ENCODE measurements at places on chromosomes 5 and 9. TPM values are rescaled to one million over a fixed set of nuclear protein-coding genes. Genes with fewer than 3 reads are reported as not detected.

Gene LTC4S
- 0.80 TPM for total RNA-seq

Gene SPINK4
- not detected for total RNA-seq

DNA sequence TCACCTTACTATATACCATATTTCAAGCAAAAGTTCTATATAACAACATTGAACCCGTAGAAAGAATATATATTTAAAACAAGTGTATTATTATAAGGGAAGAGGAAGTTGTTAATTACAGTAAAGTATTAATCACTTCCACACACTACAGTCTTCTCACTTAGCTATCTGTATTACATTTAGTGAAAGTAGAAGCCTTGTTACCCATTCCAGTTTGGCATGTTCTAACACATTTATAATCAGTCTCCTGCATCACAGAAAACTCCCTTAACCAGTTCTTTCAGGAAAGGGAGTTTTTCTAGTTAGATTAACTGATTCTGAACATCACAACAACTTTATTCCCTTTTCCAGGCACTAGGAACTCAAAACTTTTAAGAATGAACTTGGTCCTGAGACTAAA is 6.9 kb downstream of the RAB14 start:
- peak; percentile 28 for DNase-seq

DNA sequence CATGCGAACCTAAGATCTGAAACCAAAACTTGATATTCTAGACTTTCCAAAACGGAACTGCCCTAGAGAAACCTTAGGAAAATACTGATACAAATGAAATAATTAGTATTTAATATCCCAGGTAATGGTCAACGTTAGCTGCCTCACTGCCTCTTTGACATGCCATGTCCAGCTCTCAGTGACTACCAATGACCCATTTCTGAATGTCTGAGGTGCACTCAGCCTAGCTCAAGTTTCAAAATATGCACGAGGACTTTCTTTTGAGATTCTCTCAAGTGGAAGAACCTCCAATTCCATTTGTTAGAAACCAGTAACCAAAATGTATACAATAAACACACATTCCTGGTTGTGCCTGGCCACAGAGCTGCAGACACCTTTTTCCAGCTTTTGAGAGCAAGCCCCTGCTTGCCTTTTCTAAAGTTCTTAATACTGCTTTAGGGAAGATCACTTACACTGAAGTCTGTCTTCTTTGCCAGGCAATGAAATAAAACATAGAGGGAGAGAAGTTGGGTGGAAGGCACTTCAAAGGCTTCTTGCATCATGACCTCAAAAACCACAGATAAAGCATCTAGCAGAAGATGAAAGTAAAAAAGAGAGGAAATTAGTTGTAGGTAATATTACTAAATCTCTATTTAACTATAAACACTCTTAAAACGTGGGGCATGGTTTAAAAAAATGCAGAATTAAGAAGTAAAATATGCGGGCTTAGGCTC is 87.9 kb downstream of the MRPS27 start:
- DNase-seq: no peak

GRCh38 chr5:137055271-137055872 is 443.8 kb downstream of the SPOCK1 start:
- peak; percentile 13 for DNase-seq
